Effector CD4-positive, alpha-beta T cell (primary cell): ENCODE measurements at places on chromosomes 6 and 20.

DNA sequence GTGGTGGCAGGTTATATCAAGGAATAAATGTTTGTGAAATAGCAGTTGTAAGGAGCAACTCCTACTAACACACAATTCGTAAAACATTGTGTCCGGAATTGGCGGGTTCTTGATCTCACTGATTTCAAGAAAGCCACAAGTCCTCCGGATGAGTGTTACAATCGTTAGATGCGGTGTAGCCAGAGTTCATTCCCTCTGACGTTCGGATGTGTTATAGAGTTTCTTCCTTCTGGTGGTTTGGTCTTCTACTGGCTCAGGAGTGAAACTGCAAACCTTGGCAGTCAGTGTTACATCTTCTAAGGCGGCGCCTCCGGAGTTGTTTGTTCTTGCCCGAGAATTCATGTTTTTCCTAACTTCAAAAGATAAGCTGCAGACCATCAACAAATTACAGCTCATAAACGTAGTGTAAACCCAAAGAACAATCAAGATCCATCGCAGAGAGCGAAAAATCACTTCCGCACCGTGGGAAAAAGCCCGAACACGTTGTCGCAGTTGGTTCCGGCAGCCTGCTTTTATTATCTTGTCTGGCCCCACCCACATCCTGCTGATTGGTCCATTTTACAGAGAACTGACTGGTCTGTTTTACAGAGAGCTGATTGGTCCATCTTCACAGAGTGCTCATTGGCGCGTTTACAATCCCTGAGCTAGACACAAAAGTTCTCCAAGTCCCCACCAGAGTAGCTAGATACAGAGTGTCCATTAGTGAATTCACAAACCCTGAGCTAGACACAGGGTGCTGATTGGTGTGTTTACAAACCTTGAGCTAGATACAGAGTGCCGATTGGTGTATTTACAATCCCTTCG is 58.2 kb downstream of the TRIM27 start:
- peak; percentile 35 for DNase-seq

GRCh38 chr6:123895806-123896205 is 92.1 kb downstream of the NKAIN2 start:
- DNase-seq, result no peak

DNA sequence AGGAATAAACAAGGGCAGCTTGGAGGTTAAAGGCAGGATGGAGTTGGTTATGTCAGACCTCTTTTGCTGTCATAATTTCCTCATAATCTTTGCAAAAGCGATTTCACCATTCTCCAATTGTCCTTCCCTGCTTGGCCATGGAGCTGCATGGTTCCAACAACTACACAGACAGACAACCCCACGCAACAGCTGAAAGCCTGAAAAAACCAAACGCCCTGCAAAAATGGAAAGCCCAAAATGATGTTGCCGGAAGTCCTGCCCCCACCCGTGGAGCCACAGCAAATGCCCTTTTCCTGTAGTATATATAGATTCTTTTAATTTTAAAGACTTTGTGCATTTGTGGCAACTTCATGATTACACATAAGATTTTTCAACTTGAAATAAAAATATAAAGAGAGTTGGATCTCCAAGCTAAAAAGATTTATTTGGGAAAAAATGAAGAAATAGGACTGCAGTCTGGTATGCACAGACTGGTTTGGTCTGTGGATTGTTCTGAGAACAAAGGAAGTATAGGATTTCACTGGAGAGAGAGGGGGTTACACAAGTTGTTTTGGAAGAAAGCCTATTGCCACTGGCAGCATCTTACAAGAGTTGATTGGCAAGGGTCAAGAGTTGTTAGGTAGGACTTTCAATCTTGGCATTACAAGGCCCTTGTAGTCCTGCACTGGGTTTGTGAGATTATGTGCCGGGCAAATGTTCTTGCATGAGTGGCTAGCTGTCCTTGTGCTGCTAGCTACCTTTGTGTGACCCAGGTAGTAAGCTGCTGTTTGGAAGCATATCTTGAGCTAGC is 190.0 kb downstream of the C6orf118 start:
- no peak for DNase-seq

GRCh38 chr6:91994787-91995186 is 1407.9 kb upstream of the MAP3K7 start:
- DNase-seq, result no peak

- no peak for DNase-seq
These were observed 12.5 kb downstream of the HSF2 start for GRCh38 chr6:122412001-122412400.

DNA sequence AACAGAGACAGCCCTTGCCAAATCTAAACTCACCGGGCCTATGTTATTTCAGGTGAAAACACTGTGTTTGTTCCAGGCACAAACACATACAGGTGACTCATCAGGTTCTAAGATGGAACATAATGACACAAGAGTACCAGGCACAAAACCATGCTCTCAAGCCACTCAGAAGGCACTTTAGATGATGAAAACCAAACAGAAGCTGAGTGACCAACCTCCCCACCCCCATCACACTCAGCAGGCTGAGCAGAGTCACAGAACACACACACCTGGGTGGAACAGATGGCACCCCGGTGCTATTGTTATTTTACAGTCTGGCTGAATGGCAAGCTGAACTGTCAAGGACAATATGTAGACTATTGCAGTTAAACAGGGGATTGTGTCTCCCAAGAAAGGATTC is 20.6 kb upstream of the NKX2-2 start:
- no peak for DNase-seq

- DNase-seq, result no peak
These were observed 33.6 kb upstream of the GMPR start for GRCh38 chr6:16204653-16205376.

GRCh38 chr6:23559587-23560343 is 566.2 kb upstream of the NRSN1 start:
- DNase-seq, result no peak

DNA sequence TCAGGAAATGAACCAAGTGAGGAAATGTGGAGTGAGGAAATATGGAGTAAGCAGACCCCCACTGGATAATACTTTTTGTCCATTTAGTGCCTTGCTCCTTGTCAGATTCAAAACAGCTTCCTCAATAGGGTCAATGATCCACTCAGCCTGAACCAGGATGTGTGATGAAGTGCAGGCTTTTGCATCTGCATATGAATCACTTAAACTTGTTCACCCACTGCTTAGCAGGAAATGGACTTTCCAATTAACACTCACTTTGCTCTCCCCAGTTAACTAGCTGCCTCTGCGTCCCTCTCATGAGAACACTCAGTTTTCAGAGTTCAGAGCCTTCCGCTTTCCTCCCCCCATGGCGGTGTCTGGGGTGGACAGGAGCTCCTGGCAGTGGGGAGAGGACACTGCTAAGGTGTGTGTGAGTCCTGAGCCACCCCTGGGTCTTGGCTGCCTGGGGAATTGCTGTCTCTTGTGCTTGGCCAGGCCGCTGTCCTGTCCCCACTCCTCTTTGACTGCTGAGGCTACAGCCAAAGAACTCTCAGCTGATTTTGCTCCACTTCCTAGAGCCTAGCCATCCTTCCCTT is 621.8 kb downstream of the CDH26 start:
- no peak for DNase-seq

DNA sequence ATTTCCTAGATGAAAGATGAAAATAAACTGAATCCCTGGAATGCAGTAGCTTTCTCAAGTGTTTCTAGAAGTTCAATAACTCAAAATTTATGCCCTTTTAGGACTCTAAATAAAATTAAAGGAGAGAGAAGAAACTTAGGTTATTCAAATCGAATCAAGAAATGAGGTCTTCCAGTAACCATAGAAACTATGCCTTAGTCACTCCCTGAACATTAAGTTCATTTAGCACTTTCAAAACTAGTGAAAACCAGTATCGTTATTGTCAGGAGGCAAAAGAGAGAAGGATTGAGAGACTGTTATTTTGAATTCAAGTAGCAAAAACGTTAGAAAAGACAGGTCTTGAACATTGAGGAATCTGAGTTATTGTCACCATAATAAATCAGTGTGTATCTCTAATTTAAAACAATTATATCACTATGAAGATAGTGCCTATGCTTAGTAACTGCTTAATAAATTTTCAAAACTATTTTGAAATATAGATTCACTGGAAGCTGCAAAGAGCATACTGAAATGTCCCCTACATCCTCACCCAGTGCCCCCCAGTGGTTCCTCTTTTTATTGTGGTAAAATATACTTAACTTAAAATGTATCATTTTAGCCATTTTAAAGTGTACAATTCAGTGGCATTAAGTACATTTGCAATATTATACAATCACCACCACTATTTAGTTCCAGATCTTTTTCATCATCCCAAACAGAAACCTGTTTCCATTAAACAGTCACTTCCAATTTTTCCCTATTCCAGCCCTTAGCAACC is 4.6 kb downstream of the RPP21 start:
- no peak for DNase-seq

- peak; percentile 57 for DNase-seq
These were observed 679 bp upstream of the PPDPF start for GRCh38 chr20:63519668-63520503.

GRCh38 chr6:56660381-56660730 is 17.7 kb upstream of the DST start:
- no peak for DNase-seq

DNA sequence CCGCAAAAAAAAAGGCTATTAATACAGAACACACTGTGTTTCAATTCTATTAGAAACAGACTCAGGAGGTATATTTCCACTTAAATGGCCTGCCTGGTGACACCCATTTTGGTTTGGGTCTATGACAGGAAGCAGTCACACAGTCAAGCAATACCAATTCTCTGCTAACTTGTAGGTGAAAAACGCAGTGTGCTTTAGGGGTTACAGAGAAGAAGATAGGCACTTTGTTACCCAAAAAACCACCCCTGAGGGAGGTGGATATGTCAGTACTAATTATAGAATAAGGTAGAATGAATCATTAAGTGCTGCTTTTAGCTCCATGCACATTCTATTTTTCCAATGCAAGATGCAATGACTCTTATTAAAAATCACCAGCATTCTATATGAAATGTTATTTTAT is 53.8 kb downstream of the DNAAF9 start:
- no peak for DNase-seq

GRCh38 chr6:45610832-45611231 is 233.1 kb upstream of the SUPT3H start:
- no peak for DNase-seq

DNA sequence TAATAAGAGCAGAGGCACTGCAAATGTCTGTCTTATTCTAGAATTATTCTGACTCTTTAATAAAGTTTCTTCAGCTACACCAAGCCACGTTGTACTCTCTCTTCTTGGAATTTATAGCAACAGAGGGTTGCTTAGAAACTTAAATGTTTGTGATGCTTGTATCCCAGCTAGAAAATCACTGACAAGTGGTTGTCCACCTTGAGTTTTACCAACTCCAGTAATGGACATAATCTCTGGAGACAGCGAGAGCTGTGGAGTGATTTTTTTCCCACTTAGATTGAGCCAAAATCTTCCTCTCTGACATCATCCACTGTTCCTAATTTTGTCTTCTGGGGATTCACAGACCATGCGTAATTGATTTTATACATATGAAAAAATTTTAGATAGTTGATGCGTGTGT is 8.0 kb downstream of the ECT2L start:
- DNase-seq, result no peak

GRCh38 chr6:45488889-45489288 is 111.2 kb upstream of the SUPT3H start:
- DNase-seq, result no peak

DNA sequence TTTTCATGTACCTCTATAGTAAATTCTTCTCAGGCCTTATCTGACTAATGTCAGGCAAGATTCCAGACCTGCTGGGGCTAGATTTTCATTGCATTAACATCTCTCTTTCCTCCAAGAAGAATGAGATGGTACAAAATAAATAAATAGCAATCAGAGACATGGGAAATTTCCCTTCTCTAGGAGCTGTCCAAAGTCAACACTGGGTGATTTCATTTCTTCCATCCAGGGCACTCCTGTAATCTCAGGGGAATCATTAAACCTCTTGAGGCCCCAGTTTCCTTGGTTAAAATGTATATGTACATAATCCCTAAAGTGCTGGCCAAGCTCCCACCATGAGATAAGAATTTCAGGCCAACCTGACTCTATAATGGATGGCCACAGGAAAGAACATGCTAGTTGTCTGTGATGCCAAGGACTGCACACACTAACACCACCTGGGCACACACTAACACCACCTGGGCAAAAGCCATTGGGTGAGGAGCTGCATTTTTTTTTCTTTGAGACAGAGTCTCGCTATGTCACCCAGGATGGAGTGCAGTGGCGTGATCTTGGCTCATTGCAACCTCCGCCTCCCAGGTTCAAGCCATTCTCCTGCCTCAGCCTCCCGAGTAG is 912 bp downstream of the IL17F start:
- no peak for DNase-seq

DNA sequence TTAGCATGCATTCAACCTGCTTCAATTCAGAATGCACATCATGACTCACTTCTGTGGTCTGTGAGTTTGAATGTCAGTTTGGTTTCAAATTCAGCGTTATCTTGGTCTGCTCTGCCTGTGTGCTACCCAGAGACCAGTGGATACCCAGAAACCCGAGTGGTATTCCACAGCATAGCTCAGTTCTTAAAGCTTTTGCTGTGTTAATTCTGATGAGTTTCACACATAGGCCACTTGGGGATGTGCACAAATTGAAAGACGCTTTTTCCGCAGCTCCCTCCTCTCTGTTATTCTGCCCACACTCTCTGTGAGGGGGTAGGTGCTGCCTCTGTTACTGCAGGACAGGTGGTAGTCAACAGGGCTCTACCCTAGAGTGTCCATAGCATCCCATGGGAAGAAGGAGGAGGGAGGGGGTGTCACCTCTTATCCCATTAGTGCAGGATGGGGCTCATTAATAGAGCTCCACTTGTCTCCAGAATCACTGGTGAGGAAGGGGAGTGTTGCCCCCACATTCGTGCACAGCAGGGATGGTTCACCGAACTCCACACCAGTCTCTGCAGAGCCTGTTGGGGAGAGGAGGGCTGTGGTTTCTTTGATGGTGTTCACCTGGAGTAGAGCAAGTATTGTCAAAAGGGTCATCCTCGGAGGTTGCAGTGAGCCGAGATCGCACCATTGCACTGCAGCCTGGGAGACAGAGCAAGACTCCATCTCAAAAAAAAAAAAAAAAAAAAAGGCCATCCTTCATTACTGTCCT is 29.2 kb upstream of the SDCBP2 start:
- DNase-seq, result no peak

- no peak for DNase-seq
These were observed 16.1 kb downstream of the PLAGL2 start for GRCh38 chr20:32191422-32191821.

GRCh38 chr6:142296975-142297604 is 4.7 kb upstream of the ADGRG6 start:
- no peak for DNase-seq

- no peak for DNase-seq
These were observed 186.6 kb downstream of the DOK5 start for GRCh38 chr20:54661880-54662465.

GRCh38 chr20:46157625-46158024 is 39.5 kb downstream of the CD40 start:
- no peak for DNase-seq

GRCh38 chr6:159892053-159892452 is 1.3 kb downstream of the MAS1 start:
- no peak for DNase-seq

GRCh38 chr6:37280162-37280887 is 22.4 kb upstream of the TMEM217 start:
- no peak for DNase-seq
